Activated T-helper 17 cell treated with anti-CD3 and anti-CD28 coated beads, Interleukin-2, amount 50 U/mL, for 72 hours (primary cell): ENCODE measurements at places on chromosomes 7 and 10.

DNA sequence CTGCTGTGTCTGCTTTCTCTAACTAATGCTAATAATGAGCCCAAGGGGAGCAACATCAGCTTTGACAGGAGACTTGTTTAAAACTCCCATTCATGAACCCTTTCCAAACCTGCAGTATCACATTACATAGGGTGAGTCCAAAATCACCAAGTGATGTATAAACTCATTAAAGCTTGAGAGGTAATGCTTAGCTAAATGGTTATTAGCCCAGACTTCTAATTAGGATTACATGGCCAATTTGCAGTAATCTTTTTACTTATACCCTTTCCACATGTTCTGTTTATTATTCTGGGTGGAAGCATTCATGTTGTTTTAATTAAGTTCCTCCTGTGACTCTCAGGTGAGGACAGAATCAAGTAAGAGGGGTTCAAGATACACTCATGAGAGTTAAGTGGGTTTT is 17.5 kb downstream of the ZNF138 start:
- ATAC-seq: no peak

DNA sequence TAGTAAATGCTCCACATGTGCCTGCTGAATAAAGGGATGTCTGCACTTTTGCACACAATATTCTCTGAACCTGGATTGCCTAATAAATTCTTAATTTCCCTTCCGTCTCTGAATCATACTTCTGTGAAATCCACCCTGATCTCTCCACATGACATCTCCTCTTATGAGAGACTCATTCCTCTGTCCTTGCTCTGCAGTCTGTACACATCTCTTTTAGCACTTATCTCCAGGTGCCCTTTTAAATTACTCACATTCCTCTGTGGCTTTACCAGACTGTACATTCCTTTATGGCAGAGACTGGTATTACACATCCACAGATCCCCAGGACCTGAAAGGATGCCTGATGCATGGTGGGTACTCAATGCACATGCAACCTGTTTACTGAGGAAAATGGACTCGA is 527.6 kb downstream of the PHTF2 start:
- ATAC-seq: no peak

DNA sequence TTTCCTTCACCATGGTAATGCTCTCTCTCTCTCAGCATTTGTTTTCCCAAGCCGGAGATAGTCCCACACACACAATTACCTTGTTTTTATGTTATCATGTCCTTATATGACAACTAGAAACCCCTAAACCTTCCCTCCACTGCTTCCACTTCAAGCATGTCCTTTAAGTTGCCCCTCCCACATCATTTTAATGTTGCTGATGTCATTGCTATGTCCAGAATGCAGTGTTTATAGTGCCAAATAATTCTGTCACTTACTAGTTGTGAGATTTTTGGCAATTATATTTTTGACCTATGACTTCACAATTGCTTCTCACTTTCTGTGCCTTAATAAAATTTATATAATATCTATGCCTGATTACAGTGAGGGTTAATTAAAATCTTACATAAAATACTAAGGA is 645.9 kb downstream of the XPNPEP1 start:
- ATAC-seq: no peak

DNA sequence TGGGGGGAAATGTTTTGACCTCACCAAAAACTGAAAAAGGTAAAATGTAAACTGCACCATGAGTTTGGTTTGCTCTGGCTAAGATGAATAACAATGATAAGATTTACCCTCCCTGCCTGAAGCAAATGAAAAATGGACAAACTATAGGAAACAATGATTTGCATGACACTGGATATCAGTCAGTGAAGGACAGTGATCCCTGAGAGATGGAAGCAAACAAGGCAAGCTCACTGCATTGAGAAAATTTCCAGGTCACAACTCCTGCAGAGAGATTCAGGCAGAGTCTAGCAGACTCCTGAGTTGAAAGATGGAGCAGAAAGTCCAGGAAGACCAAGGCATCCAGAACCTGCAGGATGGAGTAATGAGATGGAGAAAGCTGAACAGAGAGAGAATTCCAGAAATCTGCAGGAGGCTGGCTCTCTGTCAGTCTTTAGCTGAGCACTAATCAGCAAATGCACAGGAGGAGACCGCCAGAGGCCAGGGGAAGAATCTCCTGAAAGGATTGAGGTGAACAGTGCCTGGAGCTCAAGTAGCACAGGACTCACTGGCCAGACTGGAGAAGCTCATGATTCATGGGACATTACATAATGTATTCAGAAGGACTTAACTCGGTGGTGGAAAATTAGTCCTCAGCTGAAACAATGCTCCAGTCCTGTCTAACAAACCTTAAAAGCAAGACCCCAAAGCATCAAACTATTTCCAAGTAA is 51.2 kb upstream of the PALS2 start:
- no peak for ATAC-seq

DNA sequence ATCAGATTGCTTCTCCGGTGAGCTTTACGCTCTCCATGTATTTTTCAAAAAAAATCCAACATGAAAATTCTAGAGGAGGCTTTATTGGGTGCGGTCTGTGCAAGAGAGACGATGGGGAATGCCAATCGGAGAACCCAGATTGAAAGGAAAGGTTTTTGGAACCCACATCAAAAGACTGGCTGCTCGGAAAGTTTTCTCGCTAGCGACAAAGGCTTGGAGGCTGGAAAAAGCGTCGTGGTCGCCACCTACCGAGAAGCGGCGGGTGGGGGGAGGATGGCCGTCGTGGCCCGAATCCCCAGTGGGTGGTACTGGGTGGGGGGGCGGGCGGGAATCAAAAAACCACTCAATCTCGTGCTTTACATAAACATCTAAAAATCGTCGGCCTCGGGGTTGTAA is 1.1 kb upstream of the GTF2I start:
- ATAC-seq: no peak

GRCh38 chr7:33336820-33337219 is 207.5 kb downstream of the BBS9 start:
- no peak for ATAC-seq
